ENCODE measurements at places on chromosomes 16 and 17.
A peak's percentile ranks its signal among the peaks of the same experiment; 100 is the strongest.

DNA sequence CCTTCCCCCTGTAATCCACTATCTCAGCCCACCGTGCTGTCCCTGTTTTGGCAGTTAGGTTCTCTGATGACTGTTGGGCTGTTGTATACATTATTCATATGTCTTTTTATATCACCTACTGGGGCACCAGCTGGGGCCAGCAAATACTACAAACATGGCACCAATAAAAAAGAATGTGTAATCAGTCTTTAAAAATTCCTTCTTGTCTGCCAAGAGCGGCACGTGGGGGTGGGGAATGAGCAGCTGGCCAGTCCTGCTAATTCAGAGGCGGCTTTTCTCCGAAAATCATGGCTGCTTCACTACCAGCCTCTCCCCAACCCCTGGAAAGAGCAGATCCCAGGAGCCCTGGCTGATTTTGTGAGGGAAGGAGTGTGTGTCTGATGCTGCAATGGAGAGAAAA lies 77.7 kb upstream of the EEF2KMT start:
- DNase-seq, result no peak

- DNase-seq, result no peak
Measured at GRCh38 chr16:56048425-56049105, 142.7 kb upstream of the GNAO1 start.

GRCh38 chr17:57342963-57343589 lies 86.8 kb downstream of the MSI2 start:
- no peak for DNase-seq

- DNase-seq, result no peak
Measured at GRCh38 chr17:9235346-9235745, 214.0 kb downstream of the NTN1 start.

GRCh38 chr17:64608571-64608981 lies 53.5 kb downstream of the SMURF2 start:
- DNase-seq, result no peak

DNA sequence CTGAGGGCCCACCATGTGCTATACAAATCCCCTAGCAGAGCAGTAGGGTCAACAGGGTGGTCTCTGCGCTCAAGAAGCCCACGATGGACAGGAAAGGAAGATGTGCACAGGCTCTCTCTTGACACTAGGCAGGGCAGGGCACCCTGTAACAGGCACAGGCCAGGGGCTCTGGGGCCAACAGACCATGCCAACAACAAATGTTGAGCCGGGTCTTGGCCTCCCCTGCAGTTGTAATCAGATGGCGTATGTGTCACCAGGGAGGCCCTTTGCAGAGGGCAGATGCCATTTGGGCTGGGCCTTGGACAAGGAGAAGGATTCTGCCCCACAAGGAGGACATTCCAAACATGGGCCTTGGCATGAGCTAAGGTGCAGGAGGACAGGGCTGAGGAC lies 5.3 kb downstream of the TRPV1 start:
- DNase-seq, result no peak

DNA sequence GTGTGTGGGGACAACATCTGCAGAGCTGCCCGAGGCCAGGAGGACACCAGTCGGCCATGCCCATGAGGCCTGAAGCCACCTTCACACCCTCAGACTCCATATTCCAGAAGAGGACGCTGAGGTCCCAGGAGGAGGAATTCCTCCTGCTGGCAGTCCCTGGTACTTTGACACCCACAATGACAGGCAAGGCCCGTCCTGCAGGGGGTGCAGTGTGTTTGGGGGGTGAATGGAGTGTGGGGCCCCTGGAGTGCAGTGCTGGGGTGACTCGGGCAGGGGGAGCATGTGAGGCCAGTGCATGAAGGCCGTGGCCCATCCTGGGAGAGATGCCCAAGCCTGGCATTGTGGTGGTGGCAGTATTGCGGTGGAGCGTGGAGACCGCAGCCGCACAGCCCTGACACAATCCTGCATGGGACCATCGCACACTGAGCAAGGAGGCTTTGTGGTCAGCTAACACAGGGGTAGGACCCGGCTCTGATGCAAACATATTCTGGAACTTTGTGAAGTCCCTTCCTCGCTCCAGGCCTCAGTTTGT lies 52.2 kb downstream of the ZDHHC7 start:
- DNase-seq, result no peak

DNA sequence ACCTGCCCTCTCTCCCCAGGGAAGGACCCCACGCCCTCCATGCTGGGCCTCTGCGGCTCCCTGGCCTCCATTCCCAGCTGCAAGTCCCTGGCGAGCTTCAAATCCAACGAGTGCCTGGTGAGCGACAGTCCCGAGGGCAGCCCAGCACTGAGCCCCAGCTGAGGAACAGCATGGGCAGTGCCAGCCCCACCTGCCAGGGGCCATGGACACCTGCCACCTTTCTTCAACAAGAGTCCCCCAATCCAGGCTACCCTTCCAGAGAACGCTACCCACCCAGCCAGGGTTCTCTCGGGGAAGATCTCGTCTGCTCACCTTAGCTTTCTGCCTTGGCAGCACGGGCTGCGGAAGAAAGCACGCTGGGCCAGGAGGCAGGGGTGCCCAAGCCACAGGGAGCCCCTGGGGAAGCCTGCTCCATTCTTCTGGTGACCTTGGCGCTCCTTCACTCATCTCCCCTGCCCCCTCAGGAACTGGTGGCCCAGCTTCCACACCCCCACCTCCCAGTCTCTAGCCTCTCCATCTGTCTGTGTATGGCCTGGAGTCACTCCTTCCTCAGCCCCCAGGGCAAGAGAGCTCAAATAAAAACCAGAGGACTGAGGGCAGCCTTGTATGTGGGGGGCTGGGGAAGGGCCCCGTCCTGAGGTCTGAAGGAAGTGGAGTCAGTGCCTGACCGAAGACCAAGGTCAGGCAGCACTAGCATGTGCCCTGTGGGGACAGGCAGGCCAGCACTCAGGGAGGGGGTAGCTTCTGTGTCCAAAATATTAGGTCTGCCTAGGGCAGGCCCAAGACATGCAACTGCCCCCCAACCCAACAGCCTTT lies 6.3 kb downstream of the SLC25A39 start:
- no peak for DNase-seq

DNA sequence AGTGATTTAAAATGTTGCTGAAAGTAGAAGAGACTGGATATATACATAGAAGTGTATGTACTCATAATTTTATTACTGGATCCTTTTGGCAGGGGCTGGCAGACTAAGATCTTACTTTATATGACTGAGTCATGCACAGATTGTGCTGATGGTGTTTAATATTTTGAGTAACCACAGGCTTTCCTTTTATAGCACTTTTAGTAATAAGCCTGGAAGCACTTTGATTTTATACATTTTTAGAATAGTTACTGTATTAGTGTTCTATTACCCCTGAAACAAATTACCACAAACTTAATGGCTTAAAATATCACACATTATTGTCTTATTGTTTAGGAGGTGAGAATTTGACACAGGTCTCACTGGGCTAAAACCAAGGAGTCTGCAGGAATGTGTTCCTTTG lies 113.4 kb upstream of the CDH8 start:
- no peak for DNase-seq

DNA sequence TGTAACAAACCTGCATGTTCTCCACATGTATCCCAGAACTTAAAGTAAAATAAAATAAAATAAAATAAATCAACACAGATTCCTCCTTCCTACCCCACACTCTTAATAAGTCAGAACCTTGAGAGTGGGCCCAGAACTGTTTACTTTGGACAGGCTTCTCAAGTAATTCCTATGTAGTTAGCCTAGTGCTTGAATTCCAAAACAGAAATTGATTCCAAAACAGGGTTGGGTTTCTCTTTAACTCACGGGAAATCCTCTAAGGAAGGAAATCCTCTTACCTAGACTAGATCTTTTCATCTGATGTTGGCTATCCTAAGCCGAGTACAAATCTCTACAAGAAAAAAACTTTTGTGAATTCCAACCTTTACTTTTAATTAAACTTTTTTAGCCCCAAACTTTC lies 324.7 kb upstream of the C16orf82 start:
- DNase-seq, result no peak

- DNase-seq, result no peak
Measured at GRCh38 chr17:72423286-72423589, 302.4 kb downstream of the SOX9 start.

DNA sequence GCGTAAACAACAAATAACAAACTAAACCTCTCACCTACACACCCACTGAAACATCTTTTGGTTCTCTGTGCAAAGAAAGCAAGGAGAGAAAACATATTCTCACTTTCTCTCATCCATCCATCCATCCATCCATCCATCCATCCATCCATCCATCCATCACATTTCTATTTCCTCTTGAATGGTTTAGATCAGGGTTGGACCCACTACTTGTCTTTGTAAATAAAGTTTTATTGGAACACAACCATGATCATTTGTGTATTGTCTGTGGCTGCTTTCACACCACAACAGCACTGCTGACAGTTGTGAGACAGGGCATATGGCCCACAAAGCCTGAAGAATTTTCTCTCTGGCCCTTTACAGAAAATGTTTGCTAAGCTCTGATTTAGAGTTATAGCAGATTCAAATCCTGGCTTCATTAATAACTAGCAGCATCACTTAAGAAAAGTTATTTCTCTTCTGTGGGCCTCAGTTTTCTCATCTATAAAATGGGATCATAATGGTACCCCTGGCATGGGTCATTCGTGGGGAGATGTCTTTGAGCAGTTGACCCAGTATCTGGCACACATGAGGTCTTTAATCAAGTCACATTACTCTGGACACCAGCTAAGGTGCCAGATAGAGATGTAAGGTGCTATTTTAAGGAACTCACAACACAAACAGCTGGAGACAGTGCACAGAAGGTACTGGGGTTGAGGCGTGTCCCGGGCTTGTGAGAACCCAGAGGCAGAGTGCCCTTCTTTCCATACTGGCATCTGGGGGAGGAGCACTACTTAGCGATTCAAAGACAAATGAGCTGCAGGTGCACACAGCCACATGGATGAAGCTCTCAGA lies 146.3 kb downstream of the CMIP start:
- no peak for DNase-seq

DNA sequence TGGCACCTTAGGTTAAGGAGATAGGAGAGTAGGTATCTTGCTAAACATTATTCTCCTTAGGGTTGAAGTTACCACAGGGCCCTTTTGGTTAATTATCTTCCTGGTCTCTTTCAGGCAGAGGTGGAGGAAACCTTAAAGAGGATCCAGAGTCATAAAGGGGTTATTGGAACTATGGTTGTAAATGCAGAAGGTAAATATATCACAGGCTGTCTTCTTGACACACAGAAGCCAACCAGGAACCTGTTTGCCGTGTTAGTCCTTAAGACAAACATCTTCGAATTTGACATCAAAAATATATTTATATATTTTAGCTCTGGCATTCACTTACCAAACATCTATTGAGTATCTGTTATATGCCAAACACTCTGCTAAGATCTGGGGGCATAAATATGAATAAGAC lies 2.4 kb downstream of the DYNLRB2 start:
- no peak for DNase-seq

GRCh38 chr17:72182371-72182873 lies 61.6 kb downstream of the SOX9 start:
- no peak for DNase-seq

DNA sequence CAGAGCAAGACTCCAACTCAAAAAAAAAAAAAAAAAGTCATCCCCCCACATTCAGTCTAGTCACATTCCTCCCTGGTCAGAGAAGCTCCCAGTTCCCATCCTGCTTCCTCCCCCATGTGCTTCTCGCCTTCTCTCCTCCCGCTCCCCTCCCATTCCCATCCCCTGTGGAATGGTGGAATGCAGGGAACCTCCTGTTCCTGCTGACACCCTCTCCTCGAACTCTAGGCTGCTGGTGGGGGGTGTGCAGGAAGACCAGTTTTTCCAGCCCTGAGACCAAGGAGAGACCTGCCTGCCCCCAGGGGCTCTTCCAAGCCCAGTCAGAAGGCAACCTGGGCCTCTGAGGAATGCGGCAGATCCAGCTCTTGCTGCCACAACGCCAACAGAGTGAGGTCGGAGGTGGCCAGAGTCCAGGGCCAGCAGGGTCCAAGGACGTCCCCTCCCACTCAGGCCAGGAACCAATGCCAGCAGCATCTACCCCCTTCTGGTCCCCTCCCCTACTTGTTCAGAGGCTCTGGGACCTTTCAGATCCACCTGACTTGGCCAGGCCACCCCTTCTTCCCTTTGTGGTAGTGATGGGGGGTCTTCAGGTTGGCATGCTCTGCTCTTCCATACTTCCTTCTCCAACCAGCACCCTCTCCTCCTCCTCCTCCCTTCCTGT lies 39.3 kb upstream of the TAC4 start:
- DNase-seq, result no peak

GRCh38 chr16:51149251-51149661 lies 1.8 kb downstream of the SALL1 start:
- no peak for DNase-seq

DNA sequence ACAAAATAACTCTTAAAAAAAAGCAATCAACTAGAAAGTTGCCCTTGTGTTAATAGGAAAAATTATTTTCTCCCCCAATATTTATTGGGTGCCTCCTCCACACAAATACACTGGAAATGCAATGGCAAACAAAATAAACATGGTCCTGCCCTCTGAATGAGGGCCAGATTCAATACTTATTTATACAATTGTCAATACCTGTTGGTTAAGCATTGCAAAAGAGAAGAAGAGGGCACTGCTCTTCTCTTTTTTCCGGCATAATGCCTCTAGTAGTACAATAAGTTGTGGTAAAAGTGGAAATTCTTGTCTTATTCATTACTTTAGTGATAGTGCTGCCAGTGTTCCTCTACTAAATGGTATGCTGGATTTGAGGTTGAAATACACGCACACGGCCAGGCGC lies 22.5 kb upstream of the ALDH3A2 start:
- no peak for DNase-seq

GRCh38 chr16:20901436-20902112 lies 1.0 kb downstream of the LYRM1 start:
- peak; percentile 3 for DNase-seq

- no peak for DNase-seq
Measured at GRCh38 chr16:15790458-15790857, 66.4 kb downstream of the MYH11 start.

DNA sequence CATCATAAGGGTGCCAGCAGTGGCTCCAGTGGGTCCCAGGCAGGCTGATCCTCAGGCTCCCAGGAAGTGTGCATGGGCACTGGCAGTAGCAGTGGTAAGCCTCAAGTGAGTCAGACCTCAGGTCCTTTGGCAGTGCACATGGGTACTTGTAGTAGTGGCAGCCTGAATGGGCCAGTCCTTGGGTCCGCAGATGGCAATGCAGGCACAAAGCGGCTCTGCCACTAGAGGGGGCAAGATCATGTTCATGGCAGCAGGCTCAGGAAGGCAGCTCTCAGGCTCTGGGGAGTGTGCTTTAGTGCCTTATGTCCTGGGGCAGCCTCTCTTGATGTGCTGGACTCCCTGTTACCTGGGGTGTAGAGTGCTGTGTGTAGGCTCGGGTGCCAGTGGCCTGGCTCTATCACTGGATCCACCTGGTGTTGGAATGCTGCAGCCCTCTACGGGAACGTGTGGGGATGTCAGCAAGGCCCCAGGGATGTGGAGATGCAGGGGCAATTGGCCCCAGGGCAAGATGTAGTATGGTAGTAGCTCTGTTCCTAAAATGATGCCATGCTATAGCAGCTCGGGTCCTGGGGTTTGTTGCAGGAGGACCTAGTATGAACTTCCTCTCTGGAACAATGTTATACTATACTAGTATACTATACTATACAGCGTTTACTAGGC lies 11.0 kb downstream of the ACSM3 start:
- peak; percentile 31 for DNase-seq

DNA sequence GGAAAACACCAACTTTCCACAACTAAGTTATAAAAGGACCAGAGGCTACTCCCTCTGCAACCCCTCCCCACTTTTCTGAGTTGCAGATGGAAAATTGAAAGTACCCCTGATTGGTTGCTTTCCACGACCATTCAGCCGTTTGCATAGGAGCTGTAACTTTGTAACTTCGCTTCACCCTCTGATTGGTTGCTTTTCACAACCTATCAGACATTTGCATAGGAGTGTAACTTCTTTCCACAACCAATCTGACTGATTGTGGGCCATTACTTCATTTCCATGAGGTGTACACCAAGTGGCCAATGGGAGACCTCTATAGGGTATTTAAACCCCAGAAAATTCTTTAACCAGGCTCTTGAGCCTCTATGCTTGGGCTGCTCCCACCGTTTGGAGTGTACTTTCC lies 644.1 kb downstream of the WWOX start:
- DNase-seq, result no peak
